ENCODE measurements at places on chromosomes 11 and 22.

GRCh38 chr22:46908641-46909107 is 146.2 kb downstream of the TBC1D22A start:
- DNase-seq, result no peak

- DNase-seq, result no peak
Measured at GRCh38 chr11:119797123-119797611, 68.2 kb upstream of the NECTIN1 start.

- no peak for DNase-seq
Measured at GRCh38 chr11:33819278-33820035, 45.1 kb upstream of the FBXO3 start.

- no peak for DNase-seq
Measured at GRCh38 chr11:36346562-36347383, 50.7 kb downstream of the PRR5L start.

DNA sequence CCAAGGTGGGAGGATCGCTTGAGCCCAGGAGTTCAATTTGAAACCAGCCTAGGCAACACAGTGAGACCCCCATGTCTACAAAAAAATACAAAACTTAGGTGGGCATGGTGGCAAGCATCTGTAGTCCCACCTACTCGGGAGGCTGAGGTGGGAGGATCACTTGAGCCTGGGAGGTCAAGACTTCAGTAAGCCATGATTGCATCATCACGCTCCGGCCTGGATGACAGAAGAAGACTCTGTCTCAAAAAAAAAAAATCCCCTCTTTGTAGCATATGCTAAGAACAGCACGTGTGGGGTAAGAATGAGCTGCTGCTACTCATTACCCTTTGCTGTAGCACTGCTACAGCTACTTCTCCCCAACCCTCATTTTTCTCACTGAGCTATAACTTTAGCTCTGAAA is 14.5 kb downstream of the UBE4A start:
- no peak for DNase-seq

GRCh38 chr11:75035911-75036565 is 47.3 kb downstream of the NEU3 start:
- no peak for DNase-seq

DNA sequence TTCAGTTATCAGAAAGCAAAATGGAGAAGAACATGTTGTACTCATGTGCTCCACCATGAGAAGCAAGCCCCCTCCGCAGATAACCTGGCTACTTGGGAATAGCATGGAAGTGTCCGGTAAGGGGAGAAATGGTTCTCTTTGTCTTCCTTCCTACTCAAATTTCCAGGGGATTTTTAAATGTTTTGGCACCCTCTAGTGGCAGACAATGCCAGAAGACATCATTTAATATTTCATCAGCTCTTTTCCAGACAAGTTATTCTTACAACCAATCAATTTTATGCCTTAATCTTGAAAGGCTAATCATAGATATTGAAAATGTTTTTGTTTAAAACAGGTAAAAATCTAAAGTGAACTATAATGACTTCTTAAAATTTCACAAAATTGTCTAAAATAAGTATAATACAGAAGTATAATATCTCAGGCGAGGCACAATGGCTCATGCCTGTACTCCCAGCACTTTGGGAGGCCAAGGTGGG is 15.7 kb downstream of the CRTAM start:
- no peak for DNase-seq

- DNase-seq, result no peak
Measured at GRCh38 chr11:73757598-73757997, 3.3 kb downstream of the RAB6A start.

- DNase-seq, result no peak
Measured at GRCh38 chr22:50610581-50610980, 10.0 kb downstream of the MAPK8IP2 start.

DNA sequence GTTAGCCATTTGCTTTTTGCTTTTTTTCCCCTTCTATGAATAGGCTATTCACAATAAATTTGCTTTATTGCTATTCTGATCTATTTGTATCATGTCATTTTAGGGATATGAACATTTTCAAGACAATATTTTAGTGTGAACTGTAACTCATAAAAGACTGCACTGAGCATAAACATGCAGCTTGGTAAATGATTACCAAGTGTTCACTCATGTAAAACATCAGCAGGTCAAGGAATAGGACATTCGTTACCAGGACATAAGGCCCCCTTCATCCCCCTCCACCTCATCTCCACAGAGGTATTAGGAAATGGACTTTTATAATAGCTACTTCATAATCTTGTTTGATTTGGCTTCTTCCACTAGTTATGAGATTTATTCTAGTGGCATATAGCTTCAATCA is 12.4 kb downstream of the NLRP14 start:
- DNase-seq, result no peak

GRCh38 chr11:10002221-10002620 is 291.8 kb downstream of the SBF2 start:
- DNase-seq, result no peak

DNA sequence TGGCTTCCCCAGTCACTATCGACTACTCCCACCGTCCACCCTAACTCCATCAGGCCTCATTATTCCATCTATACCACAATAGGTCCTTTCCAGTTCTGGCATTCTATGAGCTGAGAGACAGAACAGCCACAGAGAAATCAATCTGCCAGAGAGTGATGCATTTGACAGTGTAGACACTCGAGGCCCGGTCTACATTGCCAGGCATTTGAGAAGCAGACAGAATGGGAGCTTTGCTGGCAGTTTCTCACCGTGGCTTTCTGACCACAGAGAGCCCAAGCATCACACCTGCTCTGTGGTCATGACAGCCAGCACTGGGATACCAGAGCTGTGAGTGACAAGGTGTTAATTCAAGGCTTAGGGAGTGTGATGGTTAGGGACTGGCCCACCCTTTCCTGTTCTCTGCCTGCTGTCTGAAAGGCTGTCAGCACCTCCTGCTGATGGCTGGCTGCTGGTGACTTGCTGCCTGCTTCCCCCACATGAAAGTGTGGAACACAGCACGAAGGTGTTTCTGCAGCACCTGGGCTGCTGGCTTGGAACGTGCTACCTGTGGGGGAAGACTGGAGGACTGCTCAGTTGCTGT is 137.8 kb downstream of the KIRREL3 start:
- no peak for DNase-seq
